ENCODE measurements at places on chromosomes 5 and 9. TPM values are rescaled to one million over a fixed set of nuclear protein-coding genes. Genes with fewer than 3 reads are reported as not detected.

Gene MORN5
- not detected for total RNA-seq

Gene NOXA1
- total RNA-seq = 2.0 TPM

Gene CCDC183
- 2.1 TPM for total RNA-seq

Gene PCDHB5
- total RNA-seq = 2.3 TPM

Gene LEAP2
- total RNA-seq = 1.9 TPM

Gene OR2Y1
- not detected for total RNA-seq

Gene TMEM174
- total RNA-seq = not detected

Gene SLC23A1
- not detected for total RNA-seq

Gene PCDHGA2
- 7.8 TPM for total RNA-seq

Gene RELL2
- 1.0 TPM for total RNA-seq

Gene TMEM215
- not detected for total RNA-seq

Gene OLFML2A
- total RNA-seq = 41.1 TPM

Gene FAM13B
- 22.1 TPM for total RNA-seq

Gene SAXO1
- total RNA-seq = 0.03 TPM

Gene SELENOP
- 213 TPM for total RNA-seq

Gene FBP2
- total RNA-seq = 0.33 TPM

Gene SLCO4C1
- total RNA-seq = 0.22 TPM

Gene UNC5A
- total RNA-seq = not detected

Gene EGR1
- 7.8 TPM for total RNA-seq

Measured in left ventricle myocardium inferior (tissue), 1 donor.